ENCODE measurements at places on chromosomes 12 and 14. TPM values are rescaled to one million over a fixed set of nuclear protein-coding genes. Genes with fewer than 3 reads are reported as not detected.
A peak's percentile ranks its signal among the peaks of the same experiment; 100 is the strongest.

DNA sequence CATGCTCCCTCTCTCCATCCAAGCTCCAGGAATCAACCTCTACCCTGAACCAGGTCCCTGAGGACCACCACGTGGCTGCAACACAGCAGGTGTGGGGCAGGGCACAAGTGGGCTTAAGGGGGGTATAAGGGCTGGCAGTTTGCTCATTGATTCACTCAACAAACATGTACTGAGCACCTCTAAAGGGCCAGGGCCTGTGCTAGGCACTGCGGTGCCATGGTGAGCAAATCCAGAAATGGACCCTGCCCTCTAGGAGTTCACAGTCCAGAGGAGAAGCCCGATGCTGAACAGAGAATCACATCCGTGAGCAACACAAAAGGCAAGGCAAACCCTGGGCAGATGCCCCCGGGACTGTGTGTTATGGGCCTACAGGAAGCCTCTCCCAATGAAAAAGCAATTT is 6.5 kb upstream of the AQP2 start:
- H3K4me3 ChIP-seq: no peak overlapping the region
- H3K36me3 ChIP-seq: no peaks in the 10 kb centered on the region
- DNase-seq: no peak

- H3K27ac ChIP-seq: no peak overlapping the region
- H3K36me3 ChIP-seq: no peaks in the 10 kb centered on the region
- DNase-seq: no peak
- no peaks in the 10 kb centered on the region for H3K4me1 ChIP-seq
Observed at GRCh38 chr12:92049403-92049802, 96.2 kb downstream of the BTG1 start.

DNA sequence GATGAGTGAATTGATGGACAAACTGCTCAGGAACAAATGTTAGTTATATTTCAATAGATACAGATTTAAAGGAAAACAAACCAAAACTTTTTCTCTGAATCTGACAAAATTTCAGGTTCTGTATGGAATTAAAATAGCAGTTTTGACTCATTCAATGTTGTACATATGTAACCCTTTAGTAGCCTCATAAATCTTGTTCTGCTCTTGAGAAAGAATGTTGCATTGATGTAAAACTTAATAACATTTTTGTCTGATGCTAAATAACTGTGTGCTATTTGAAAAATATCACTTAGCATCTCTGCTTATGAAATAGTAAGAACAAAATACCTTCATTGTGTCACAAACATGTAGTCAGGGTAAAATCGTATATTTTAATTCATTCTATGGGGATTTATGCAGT is 168.9 kb upstream of the NOVA1 start:
- no peak for DNase-seq
- no peak overlapping the region for H3K4me3 ChIP-seq
- H3K4me1 ChIP-seq: peaks cover 12% of the 10 kb centered on the region
- H3K27me3 ChIP-seq: no peaks in the 10 kb centered on the region

DNA sequence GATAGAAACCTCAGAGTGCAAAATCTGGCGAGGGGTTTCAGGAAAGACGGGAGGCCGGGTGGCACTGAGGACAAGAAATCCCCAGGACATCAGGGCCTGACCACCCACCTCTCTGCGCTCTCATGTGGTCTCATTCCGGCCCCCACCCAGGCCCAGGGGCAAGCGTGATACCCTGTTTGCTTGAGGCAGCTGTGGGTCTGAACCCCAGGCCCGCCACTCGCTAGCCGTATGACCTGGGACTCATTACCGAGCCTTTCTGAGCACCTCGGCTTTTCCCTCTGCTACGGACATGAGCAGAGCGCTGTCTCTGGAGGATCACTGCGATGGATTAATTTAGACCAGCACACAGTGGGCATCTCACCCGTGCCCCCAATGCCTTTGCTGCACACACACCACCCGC is 25.5 kb upstream of the BCDIN3D start:
- no peak for DNase-seq
- no peaks in the 10 kb centered on the region for H3K36me3 ChIP-seq
- no peaks in the 10 kb centered on the region for H3K27me3 ChIP-seq
- H3K27ac ChIP-seq: peak overlapping the region; percentile 75
- H3K4me1 ChIP-seq: peaks cover 45% of the 10 kb centered on the region
- no peak overlapping the region for H3K4me3 ChIP-seq

- DNase-seq: no peak
- H3K4me3 ChIP-seq: no peak overlapping the region
- no peaks in the 10 kb centered on the region for H3K27me3 ChIP-seq
- H3K27ac ChIP-seq: no peak overlapping the region
- no peaks in the 10 kb centered on the region for H3K36me3 ChIP-seq
Observed at GRCh38 chr14:96011131-96011530, 28.0 kb upstream of the C14orf132 start.

The TCL1B gene
- total RNA-seq: not detected

DNA sequence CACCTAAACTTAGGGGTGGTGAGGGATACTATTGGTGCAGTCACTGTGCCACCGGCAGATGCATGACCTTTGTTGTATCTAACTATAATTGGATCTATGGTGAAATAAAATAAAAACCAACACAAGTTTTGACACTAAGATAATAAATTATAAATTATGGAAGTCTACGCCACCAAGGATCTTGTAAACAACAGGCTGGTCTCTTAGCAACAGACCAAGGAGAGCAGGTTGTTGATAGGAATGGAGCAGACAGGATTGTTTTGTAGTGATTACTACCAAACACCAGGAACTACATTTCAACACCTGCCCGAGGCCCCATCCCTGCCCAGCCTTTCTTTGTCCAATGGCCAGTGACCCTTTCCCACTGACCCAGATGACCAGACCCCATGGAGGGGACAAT is 1178.0 kb downstream of the VRK1 start:
- DNase-seq: no peak
- no peak overlapping the region for H3K27ac ChIP-seq
- no peaks in the 10 kb centered on the region for H3K36me3 ChIP-seq
- no peak overlapping the region for H3K4me3 ChIP-seq

GRCh38 chr14:96001866-96002497 is 37.2 kb upstream of the C14orf132 start:
- no peak overlapping the region for H3K27ac ChIP-seq
- DNase-seq: no peak
- no peak overlapping the region for H3K4me3 ChIP-seq
- H3K36me3 ChIP-seq: no peaks in the 10 kb centered on the region
- H3K4me1 ChIP-seq: no peaks in the 10 kb centered on the region

DNA sequence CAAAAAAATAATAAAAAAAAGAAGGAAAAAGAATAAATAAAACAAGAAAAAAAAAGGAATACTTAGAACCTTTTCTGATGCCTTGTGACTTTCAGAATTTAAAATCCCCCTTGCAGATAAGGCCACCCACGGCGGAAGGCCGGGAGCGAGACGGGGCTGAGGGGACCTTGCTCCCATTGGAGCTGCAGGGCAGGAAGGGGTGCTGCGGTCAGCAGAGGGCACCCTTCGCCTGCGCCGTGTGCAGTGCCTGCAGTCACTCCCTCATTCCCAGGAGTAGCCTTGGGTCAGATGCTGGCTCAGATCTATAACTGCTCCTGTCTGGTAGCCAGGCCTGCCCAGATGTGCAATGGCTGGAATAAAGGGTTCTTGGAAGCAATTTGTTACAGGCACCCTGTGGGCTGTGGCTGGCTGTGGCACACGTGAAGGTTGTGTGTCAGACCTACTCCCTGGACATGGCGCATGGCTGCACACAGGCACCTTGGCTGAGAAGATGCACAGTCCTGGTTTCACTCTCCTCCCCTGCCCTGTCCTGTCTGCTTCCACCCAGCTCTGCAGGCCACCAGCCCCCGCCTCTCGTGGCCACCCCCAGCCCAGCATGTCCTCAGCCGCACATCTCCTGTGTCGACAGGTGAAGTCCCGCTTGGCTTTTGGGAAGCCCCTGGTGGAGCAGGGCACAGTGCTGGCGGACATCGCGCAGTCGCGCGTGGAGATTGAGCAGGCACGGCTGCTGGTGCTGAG is 13.4 kb upstream of the ALDH2 start:
- DNase-seq: no peak
- no peaks in the 10 kb centered on the region for H3K36me3 ChIP-seq
- H3K4me1 ChIP-seq: peaks cover 5% of the 10 kb centered on the region
- H3K27me3 ChIP-seq: no peaks in the 10 kb centered on the region
- no peak overlapping the region for H3K27ac ChIP-seq
- H3K4me3 ChIP-seq: no peak overlapping the region

DNA sequence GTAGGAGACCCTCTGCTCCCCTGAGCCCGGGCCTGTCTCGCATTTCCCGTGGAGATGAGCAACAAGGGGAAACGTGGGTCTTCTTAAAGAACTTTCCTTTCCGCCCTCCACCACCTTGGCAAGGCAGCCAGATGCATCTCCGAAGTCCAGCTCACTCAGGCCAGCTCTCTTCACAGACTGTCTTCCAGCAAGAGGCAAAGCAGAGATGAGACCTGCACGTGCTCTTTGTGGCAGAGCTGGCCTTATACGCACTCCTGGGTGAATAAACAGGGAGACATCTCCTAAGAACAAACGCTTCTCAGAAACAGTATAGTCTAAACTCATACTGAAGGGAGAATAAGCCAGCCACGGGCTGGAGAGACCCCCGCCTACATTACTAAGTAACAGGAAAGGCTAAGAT is 1.3 kb upstream of the BDKRB1 start:
- H3K27ac ChIP-seq: no peak overlapping the region
- DNase-seq: no peak
- H3K4me3 ChIP-seq: no peak overlapping the region
- H3K27me3 ChIP-seq: no peaks in the 10 kb centered on the region

GRCh38 chr14:89430391-89431236 is 13.6 kb upstream of the FOXN3 start:
- peak overlapping the region; percentile 87 for H3K27ac ChIP-seq
- no peak for DNase-seq
- no peaks in the 10 kb centered on the region for H3K27me3 ChIP-seq
- H3K4me1 ChIP-seq: no peaks in the 10 kb centered on the region

The VASH1 gene
- 18.0 TPM for total RNA-seq

The AQP6 gene
- not detected for total RNA-seq

DNA sequence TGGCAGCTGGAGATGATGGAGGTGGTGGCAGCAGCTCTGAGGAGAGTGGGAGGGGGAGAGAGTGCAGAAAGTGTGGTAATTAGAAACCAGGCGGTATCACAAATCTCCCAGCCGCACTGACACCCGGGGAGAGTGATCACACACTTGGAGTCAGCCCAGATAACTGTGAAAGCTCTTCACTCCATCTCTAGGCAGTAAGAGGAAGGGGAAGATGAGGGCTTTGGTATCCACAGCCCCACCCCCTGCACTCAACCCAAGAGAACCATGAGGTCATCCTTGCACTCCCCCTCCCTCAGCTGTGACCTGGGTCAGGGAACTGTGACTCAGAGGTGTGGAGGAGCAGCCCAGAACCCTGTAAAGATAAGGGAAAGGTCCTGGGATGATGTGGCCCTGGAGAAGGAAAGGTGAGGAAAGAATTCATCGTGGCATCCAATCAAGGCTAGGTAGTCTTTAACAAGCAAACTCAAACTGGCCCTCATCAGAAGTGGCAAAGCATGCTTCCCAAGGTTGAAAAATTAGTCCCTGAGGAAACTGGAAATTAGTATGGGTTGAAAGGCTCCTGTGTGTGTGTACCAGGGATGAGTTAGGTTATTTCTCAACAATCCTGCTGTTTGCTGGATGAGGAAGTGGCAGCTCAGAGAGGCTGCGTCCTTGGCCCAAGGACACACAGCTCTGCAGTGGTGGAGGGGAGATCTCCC is 111.0 kb upstream of the LHX5 start:
- no peaks in the 10 kb centered on the region for H3K27me3 ChIP-seq
- no peak for DNase-seq
- no peak overlapping the region for H3K27ac ChIP-seq
- no peaks in the 10 kb centered on the region for H3K36me3 ChIP-seq
- H3K4me1 ChIP-seq: no peaks in the 10 kb centered on the region
- H3K4me3 ChIP-seq: no peak overlapping the region

The ART4 gene
- total RNA-seq: under 0.01 TPM

The ACOT6 gene
- not detected for total RNA-seq

The NELL2 gene
- 0.22 TPM for total RNA-seq

GRCh38 chr12:120764816-120765215 is 39.2 kb downstream of the ACADS start:
- H3K36me3 ChIP-seq: no peaks in the 10 kb centered on the region
- H3K4me3 ChIP-seq: no peak overlapping the region
- no peaks in the 10 kb centered on the region for H3K4me1 ChIP-seq
- DNase-seq: no peak
- no peak overlapping the region for H3K27ac ChIP-seq

GRCh38 chr12:15644700-15645099 is 144.5 kb downstream of the EPS8 start:
- peaks cover 2% of the 10 kb centered on the region for H3K36me3 ChIP-seq
- no peak overlapping the region for H3K27ac ChIP-seq
- DNase-seq: no peak
- H3K4me3 ChIP-seq: no peak overlapping the region
- H3K27me3 ChIP-seq: no peaks in the 10 kb centered on the region

The FAM186B gene
- total RNA-seq: 0.42 TPM

- H3K36me3 ChIP-seq: peaks cover 8% of the 10 kb centered on the region
- peak overlapping the region; percentile 67 for H3K27ac ChIP-seq
- no peaks in the 10 kb centered on the region for H3K4me1 ChIP-seq
- H3K27me3 ChIP-seq: no peaks in the 10 kb centered on the region
- DNase-seq: no peak
Observed at GRCh38 chr12:124432376-124432775, 135.0 kb downstream of the NCOR2 start.

The B4GALNT1 gene
- 43.8 TPM for total RNA-seq

The CMA1 gene
- total RNA-seq: not detected

GRCh38 chr12:29110506-29111442 is 38.3 kb upstream of the FAR2 start:
- H3K27ac ChIP-seq: no peak overlapping the region
- no peaks in the 10 kb centered on the region for H3K36me3 ChIP-seq
- no peaks in the 10 kb centered on the region for H3K4me1 ChIP-seq
- H3K27me3 ChIP-seq: no peaks in the 10 kb centered on the region
- H3K4me3 ChIP-seq: no peak overlapping the region

The TAS2R46 gene
- 2.1 TPM for total RNA-seq

DNA sequence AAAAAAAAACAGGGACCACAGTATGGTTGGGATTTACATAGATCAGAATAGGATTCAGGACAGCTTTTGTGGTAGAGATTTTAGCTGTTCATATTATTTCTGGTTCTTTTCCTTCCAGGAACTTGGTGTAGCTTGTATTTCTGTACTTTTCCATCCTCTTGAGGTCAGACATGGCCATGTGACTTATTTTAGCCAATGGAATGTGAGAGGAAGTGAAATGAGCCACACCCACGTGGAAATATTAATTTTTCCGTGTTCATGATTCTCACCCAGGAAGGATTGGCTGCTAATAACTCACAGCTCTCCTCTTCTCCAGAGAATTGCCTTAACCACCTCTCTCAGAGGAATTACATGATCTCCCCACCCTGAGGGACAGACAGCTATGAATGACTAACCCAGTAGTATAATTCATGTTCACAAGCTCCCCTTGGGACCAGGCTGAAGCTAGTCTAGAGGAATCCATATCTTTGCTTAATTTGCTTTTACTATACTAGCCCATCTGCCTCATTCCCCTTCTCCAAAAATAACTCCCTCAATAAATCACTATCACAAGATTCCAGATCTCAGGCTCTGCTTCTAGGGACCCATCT is 340.4 kb downstream of the NUAK1 start:
- H3K4me1 ChIP-seq: no peaks in the 10 kb centered on the region
- no peaks in the 10 kb centered on the region for H3K36me3 ChIP-seq

GRCh38 chr12:81274637-81275529 is 197.0 kb downstream of the ACSS3 start:
- H3K4me1 ChIP-seq: no peaks in the 10 kb centered on the region
- DNase-seq: no peak
- no peak overlapping the region for H3K27ac ChIP-seq
- H3K4me3 ChIP-seq: no peak overlapping the region

- no peaks in the 10 kb centered on the region for H3K27me3 ChIP-seq
- DNase-seq: no peak
- no peak overlapping the region for H3K27ac ChIP-seq
Observed at GRCh38 chr12:18400186-18400585, 138.9 kb downstream of the PIK3C2G start.

All from tibial nerve (tissue), 4 donors.